ENCODE measurements at places on chromosomes 12 and 14. TPM values are rescaled to one million over a fixed set of nuclear protein-coding genes. Genes with fewer than 3 reads are reported as not detected.

Gene GLRX5
- 44.3 TPM for total RNA-seq

Gene SIX6
- not detected for total RNA-seq

DNA sequence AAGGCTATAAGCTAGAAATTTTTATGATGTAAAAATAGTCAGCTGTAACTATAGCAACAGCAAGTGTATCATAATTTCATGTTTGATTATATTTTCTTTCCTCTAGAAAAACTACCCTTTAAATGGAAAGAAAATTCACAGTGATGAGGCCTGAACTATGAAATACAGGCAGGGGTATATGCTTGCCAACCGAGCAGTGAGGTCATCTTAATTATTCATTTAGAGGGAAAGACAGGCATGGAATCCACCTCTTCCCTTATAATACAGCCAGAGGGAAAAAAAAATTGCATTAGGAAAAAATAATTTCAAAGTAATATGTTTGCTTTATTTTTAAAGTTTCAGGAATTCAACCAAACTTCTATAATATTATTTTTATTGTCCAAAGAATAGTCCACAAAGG, 139.8 kb downstream of the EPS8 start:
- no peak overlapping the region for H3K27ac ChIP-seq
- no peak overlapping the region for H3K4me3 ChIP-seq
- H3K4me1 ChIP-seq: no peaks in the 10 kb centered on the region

- no peaks in the 10 kb centered on the region for H3K4me1 ChIP-seq
- DNase-seq: no peak
- H3K36me3 ChIP-seq: no peaks in the 10 kb centered on the region
- no peaks in the 10 kb centered on the region for H3K27me3 ChIP-seq
- H3K27ac ChIP-seq: no peak overlapping the region
- H3K4me3 ChIP-seq: no peak overlapping the region
These were observed 122.9 kb downstream of the PAX9 start for GRCh38 chr14:36784541-36784940.
